ENCODE measurements at places on chromosomes 3 and 15.

DNA sequence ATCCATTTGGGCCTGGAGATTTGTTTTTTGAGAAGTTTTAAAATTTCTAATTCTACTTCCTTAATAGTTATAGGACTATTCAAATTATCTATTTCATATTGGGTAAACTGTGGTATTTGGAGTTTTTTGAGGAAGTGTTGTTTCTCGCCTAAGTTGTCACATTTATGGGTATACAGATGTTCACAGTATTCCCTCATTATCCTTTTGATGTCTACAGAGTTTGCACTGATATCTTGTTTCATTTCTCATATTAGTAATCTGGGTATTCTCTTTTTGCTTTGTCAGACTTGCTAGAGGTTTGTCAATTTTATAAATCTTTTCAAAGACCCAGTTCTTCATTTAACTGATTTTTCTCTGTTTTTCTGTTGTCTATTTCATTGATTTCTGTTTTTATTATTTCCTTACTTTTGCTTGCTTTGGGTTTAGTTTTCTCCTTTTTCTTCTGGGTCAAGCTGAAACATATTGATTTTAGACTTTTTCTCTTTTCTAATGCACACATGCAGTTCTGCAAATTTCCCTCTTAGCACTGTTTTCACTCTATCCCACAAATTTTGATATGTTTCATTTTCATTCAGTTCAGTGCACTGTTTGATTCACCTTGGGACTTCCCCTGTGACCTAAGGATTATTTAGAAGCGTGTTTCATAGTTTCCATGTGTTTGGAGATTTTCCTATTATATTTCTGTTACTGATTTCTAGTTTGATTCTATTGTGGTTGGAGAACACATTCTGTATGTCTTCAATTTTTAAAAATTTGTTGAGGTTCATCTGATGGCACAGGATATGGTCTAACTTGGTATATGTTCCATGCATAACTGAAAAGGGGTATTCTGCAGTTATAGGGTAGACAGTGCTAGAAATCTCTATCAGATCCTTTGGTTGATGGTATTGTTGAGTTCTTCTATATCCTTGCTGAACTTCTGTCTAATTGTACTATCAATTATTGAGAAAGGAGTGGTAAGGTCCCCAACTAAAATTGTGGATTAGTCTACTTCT, 79.6 kb downstream of the SUMF1 start:
- no peak for DNase-seq

GRCh38 chr3:142896201-142896755, 7.4 kb upstream of the PCOLCE2 start:
- DNase-seq: peak; percentile 73

- DNase-seq: no peak
Observed at GRCh38 chr3:42822828-42823227, 13.6 kb downstream of the ACKR2 start.

GRCh38 chr3:13294442-13295351, 125.4 kb downstream of the NUP210 start:
- no peak for DNase-seq

GRCh38 chr3:149332227-149332765, 1.1 kb downstream of the TM4SF18 start:
- DNase-seq: peak; percentile 18

Measured in fibroblast of the aortic adventitia (primary cell).